ENCODE measurements at places on chromosomes 11 and 22.

DNA sequence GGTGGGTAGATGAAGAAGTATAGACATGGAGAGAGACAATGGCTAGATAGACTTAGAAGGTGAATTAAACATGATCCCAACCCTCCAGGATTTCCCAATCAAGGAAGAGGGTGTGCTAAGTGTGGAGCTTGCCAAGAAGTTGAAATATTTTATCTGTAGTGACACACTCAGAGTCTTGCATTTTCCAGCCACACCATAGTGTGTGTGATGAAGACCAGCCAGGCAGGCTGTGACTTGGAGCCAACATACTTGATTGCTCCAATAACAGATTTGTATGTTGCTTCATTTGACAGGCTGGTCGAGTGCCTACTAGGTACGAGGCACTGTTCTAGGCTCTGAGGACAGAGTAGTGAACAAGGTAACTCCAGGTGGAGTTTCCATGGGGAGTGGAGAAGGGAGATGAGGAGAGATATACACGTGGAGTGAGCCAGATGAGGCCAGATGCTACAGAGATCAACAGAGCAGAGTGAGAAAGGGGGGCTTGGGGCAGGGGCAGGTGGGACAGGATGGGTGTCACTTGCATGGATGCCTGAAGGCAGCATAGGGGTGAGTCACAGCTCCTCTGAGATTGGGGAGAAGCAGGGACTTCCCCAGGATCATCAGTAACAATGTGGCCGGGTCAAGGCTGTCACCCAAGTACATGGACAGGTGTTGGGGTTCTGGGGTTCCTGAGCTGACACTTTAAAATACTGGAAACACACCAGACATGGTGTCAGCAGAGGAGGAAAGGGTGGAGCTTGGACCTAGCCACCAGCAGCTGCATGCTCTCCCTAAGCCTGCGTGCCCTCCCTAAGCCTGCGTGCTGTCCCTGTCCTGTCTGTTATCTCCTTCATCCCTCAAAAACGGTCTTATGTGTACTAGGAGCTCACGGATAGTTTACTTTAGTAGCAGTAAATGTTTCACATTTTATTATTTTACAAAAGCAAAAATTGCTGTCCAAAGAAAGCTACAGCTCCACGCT lies 23.6 kb downstream of the PDGFB start:
- peak; percentile 90 for DNase-seq

- DNase-seq, result no peak
Measured at GRCh38 chr11:87296627-87297026, 258.9 kb downstream of the TMEM135 start.

DNA sequence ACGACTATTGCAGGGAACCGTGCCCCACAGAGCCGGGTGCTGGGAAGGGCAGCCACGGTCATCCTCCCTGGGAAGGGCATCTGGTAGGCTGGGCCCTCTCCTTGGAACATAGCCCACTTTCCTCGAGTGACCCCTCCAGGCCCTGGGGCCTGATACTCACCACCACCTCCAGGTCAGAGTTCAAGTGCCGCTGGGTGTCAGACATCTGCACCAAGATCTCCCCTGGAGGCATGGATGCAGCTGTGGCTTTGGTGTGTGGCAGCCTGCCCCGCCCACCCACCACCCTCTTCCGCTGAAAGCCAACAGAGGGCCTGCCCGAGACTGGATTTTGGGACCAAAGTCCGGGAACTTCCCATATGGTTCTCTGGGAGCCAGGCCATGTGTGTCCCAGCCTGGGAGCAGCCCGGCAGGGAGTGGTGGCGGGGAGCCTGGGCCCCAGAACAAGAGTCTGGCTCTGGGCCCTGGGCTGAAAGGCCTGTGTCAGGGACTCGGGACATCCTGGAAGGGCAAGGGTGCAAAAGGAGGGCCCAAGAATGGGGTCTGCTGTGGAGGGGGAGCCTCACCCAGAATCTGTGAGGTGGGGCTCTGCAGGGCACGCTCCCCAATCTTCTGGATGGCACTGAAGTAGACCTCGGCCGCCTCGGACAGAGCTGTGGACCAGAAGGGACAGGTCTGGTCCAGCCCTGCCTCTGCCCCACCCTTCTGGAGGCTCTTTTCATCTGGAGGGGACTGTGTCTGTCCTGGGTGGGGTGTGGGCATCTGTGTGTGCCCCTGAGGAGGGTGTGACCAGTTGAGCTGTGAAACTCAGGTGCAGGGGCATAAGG lies 2.6 kb downstream of the BAIAP2L2 start:
- DNase-seq, result no peak

GRCh38 chr11:36239636-36240035 lies 49.6 kb downstream of the COMMD9 start:
- no peak for DNase-seq

DNA sequence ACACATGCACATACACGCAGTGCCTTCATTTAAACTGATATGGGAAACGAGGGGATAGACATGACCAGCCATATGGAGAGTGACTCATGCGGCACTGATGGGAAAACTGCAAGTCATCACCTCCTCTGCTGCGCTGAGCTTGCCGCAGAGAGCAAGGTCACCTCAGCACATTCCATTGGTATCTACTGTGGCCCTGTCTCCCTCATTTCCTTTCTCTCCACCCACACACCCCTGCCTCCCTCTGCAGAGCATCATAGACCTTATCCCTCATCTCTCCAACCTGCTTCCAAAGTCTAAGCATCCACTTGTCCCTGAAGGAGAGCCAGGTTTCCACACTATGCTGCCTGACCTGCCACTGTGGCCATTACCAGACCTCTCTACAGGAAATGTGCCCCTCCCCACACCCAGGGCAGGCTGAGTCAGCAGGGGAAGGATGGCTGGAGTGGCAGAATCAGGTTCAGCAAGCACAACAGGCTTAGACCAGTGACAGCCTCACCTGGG lies 116.9 kb upstream of the SNX19 start:
- peak; percentile 99 for DNase-seq

All from bronchial epithelial cell (primary cell).